Daoy (cell line): ENCODE measurements at places on chromosomes 6 and 20.

DNA sequence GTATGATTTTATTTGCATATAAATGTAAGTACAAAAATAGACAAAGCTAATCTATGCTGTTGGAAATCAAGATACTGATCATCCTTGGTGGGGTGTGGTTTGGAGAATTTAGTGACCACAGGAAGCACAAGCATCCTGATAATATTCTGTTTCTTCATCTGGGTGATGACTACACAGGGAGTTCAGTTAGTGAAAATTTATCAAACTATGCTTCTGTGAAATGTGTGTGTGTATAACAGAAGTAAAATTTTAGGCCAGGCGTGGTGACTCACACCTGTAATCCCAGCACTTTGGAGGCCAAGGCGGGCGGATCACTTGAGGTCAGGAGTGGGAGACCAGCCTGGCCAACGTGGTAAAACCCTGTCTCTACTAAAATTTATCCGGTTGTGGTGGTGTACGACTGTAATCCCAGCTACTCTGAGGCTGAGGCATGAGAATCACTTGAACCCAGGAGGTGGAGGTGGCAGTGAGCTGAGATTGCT, 20.6 kb downstream of the ENPP3 start:
- DNase-seq = peak; percentile 43

DNA sequence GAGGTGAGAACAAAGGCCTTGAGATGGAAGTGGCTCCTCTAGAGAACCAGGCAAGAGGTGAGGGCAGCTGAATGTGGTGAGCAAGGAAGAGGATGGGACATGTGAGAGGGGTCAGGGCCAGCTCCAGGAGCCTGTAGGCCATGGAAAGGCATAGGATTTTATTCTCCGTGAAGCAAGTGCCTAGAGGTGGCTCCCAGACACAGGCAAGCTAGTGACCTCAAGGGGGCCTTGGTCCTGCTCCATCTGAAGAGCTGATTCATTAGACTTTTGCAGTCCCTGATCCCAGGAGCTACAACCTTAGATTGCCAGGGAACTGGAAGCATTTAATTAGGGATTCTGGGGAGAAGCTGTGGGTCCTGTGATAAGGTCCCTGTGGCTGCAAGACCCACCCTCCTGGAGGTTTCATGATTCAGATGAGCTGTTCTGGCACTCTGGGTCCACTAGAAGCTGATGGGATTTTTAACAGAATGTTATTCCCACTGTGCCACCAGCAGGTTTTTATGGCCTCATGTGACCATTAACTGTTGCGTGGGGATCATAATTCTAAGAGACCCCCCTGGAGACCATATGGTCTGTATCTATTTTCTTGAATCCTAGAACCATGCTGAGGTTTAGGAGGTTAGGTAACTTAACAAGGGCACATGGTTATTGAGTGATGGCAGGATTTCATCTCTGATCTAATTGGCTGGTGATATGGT, 90.5 kb downstream of the ELOVL5 start:
- no peak for DNase-seq

DNA sequence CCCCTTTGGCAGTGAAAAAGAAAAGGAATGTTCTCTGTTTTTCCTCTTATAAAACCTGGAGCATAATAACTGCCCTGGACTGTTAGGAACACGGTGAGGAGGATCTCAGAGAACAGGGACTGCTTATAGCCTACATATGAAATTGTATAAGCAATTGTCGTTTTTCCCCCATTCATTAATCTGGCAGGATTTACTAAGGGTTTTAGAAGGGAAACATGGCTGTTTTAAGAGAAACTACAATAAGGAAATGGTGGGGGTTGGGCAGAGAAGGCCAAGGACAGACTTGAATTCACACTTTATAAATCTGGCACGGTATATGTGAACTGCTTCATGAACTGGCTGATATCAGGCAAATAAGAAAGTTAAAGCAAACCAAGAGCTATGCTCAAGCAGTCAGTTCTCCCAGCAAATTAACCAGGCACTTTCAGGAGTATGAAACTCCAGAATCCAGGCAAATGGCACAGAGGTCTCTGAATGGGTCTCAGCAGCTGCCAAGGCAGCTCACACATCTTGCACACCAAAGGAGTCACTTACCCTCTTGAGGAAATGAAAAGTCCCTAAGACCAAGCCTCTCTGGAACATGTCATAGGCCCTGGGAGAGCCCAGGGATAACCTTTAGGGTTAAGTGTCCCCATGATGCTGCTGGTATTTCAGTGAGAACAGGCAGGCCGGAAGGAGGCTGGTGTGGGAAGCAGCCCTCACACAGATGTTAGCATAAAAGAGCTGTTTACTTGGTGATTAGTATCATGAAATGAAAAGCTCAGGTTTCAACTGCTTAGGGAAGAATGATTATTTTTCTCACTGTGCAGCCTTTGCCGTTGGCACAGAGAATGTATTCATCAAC, 260.5 kb upstream of the MARCKS start:
- peak; percentile 84 for DNase-seq

- DNase-seq = no peak
Measured at GRCh38 chr6:33273924-33274902, 2.3 kb downstream of the RPS18 start.

DNA sequence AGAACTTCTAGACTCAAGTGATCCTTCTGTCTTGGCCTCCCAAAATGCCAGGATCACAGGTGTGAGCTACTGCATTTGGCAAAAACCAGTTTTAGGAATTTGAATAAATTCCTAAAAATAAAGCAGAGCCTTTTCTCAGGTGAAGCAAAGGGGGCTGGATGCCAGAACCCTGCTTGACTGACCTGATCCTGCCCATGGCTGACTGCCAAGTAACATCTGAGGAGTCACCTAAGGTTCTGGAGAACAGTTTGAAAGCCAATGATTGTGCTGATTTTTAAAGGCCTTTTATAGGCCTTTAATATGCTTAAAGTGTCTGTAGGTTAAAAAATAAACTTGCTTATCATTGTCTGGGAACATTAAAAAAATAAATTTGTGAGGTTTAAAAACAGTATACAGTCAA, 14.1 kb upstream of the ZSCAN12 start:
- no peak for DNase-seq

DNA sequence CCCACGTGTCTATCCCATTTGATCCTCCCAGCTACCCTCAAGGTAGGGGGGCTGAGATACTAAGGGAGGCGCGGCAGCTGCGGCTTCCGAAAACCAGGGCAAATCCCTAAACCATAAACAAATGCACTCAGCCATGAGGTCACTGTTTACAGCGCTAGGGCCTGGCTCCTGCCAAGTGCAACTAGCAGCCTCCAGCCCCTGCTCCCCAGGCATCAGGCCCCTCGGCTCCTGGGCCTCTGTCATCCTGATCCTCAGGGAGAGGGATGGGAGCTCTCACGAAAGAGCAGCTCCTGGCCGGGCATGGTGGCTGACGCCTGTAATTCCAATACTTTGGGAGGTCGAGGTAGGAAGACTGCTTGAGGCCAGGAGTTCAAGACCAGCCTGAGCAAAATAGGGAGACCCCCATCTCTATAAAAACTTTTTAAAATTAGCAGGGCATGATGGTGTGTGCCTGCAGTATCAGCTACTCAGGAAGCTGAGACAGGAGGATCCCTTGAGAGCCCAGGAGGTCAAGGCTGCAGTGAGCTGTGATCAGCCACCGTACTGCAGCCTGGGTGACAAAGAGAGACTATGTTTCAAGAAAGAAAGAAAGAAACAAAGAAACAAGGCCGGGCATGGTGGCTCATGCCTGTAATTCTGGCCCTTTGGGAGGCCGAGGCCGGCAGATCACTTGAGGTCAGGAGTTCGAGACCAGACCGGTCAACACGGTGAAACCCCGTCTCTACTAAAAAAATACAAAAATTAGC, 42.5 kb upstream of the TLDC2 start:
- DNase-seq = peak; percentile 72

- DNase-seq = peak; percentile 50
Measured at GRCh38 chr20:5658912-5659345, 91.3 kb upstream of the SHLD1 start.

GRCh38 chr6:95784019-95784418, 206.7 kb downstream of the MANEA start:
- DNase-seq = no peak

GRCh38 chr20:13771853-13772453, 12.8 kb downstream of the ESF1 start:
- no peak for DNase-seq

GRCh38 chr6:146957181-146958093, 246.8 kb upstream of the STXBP5 start:
- DNase-seq = no peak

- no peak for DNase-seq
Measured at GRCh38 chr6:113978084-113978675, 7.2 kb upstream of the HDAC2 start.

GRCh38 chr20:50413088-50413500, 97.1 kb upstream of the PTPN1 start:
- DNase-seq = peak; percentile 50

DNA sequence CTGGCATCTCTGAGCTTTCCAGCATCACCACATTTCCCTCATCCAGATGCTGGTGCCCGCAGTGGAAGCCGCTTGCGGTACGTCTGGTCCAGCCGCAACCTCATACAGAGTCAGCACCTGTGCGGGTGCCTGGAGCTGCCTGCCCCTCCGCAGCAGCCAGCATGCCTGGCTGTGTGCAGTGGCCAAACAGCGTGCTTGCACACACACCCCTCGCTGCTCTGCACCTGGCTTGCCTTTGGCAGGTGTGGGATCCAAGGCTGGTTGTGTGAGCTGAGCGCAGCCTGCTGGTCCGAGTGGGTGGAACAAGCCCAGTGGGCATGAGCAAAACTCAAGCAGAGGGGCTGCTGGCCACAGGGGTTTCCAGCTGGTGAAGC, 3.1 kb upstream of the HINT3 start:
- DNase-seq = peak; percentile 22

GRCh38 chr6:52499681-52500236, 77.1 kb downstream of the TRAM2 start:
- DNase-seq = no peak

DNA sequence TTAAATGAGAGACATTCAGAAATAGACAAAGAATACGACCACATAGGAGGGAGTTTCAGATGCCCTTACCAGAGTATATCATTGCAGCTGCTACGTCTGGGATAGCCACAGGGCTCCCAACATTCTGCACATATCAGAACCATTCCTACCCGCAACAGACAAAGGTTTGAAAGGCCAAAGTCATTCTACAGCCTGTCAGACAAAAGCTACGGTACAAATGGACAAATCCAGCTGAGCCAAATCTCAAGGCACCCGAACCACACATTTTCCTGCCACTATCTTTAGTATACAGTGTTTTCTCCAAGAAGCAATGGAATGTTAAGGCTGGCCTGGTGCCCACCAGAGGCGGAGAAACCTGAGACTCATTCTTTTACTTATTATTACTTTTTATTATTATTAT, 30.5 kb upstream of the LYRM2 start:
- no peak for DNase-seq

DNA sequence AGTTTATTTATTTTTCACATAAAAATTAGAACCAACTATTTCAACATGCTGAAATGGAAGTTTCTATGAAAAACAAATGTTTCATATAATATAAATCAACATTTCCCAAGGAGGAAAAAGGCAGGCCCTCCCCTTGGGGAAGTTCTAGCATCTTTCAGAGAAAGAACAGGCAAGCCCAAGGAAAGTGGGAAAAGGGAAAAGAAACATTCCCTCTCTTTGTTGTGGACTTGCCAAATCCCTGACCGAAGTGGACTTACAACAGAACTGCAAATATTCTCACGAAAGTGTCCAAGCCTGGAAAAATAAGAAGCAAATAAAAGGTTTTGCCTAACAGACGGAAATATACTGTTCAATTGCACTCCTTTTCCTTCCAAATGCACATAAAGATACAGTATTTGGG, 214.4 kb downstream of the ATXN1 start:
- DNase-seq = no peak

DNA sequence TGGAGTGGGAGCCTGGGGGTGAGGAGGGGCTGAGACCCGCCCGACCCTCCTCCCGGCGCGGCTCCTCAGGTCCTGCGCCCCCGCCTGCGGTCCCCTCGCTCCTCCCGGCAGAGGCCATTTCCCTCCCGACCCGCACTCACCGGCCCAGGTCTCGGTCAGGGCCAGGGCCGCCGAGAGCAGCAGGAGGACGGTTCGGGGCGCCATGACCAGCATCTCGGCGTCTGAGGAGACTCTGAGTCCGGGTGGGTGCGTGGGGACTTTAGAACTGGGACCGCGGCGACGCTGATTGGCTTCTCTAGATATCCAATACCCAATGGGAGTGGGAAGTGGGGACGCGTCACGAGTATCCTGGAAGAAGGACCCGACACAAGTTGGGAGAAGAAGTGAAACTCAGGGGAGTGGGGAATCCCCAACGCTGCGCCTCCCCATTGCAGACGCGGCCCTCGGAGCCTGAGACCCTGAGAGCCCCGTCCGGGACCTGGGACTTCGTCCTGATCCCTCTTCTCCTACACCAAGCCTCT, at the start of gene HLA-B:
HLA-B (minus strand) TSS at position 234 of the 521 bp plus-strand sequence; CDS start at position 213, 21 bp downstream.
- peak; percentile 95 for DNase-seq

DNA sequence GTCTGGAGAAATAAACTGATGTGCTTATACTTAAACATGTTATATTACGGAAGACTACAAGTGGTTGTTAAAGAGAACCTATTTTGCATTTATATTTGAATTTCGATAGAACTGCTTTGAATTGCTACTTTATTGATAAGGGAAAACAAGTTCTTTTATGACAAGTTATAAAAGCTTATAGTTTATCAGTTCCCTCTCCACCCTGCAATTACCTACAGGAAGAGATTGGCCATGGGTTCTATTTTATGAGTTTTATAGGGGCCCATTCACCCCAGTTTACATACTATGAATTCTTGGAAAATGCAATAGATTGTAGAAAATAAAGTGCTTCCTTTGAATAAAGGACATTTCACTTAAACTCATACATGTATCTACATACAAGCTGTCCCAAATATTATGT, 144.4 kb downstream of the AHI1 start:
- DNase-seq = no peak

GRCh38 chr20:31717478-31718201, 5.0 kb downstream of the BCL2L1 start:
- DNase-seq = no peak

- DNase-seq = no peak
Measured at GRCh38 chr6:42696526-42697267, 25.7 kb downstream of the PRPH2 start.

GRCh38 chr20:41469868-41470267, 103.2 kb upstream of the EMILIN3 start:
- no peak for DNase-seq

- peak; percentile 8 for DNase-seq
Measured at GRCh38 chr6:130968476-130968875, 94.6 kb downstream of the EPB41L2 start.

- DNase-seq = no peak
Measured at GRCh38 chr6:148771212-148771601, 24.4 kb downstream of the UST start.

DNA sequence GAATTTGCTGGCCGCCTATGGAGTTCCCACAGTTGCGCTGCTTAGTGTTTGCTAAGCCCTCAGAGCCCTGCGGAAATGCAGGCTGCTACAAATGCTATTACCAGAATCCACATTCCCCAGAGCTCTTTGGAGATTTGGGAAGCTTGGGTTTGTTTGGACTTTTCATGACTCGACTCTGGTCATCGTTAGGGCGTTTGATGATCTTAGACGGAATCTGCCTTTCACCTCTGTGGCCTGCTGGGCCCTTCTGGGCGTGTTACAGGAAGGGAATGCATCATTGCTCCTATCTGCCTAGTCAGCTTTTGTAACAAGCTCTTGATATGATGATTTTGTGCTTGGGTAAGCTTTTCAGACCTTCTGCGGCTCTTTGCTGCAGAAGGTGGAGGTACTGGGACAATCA, 50.8 kb downstream of the EYA2 start:
- DNase-seq = no peak

- DNase-seq = no peak
Measured at GRCh38 chr6:160060920-160061447, 60.6 kb upstream of the SLC22A1 start.

GRCh38 chr20:62935968-62936585, 1.9 kb upstream of the GID8 start:
- DNase-seq = no peak

- no peak for DNase-seq
Measured at GRCh38 chr6:129583866-129584265, 126.1 kb downstream of the ARHGAP18 start.
